ENCODE measurements at places on chromosomes 1 and 21. TPM values are rescaled to one million over a fixed set of nuclear protein-coding genes. Genes with fewer than 3 reads are reported as not detected.

DNA sequence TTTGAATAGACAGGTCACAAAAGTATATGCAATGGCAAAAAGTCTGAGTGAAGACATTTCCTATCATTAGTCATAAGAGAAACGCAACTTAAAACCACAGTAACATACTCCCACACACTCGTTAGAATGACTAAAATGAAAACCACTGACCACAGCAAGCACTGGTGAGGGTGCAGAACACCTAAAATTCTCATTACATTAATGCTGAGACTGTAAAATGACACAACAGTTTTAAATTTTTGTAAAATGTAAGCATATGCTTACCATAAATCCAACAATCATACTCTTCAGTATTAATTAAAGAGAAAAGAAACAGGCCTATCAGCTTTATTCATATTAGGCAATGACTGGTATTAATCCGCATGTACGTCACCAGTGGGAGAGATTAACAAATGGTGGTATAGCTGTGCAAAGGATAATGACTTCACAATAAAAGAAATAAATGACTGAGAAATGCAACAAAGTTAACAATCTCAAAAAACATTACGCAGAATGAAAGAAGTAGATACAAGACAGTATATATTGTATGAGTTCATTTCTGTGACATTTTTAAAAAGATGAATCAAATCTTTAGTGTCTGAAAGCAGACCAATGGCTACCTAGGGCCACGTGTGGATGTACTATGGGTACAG, 253.5 kb downstream of the AKT3 start:
- peaks cover 4% of the 10 kb centered on the region for H3K36me3 ChIP-seq
- H3K4me3 ChIP-seq = no peak overlapping the region
- H3K27ac ChIP-seq = no peak overlapping the region
- DNase-seq = no peak

DNA sequence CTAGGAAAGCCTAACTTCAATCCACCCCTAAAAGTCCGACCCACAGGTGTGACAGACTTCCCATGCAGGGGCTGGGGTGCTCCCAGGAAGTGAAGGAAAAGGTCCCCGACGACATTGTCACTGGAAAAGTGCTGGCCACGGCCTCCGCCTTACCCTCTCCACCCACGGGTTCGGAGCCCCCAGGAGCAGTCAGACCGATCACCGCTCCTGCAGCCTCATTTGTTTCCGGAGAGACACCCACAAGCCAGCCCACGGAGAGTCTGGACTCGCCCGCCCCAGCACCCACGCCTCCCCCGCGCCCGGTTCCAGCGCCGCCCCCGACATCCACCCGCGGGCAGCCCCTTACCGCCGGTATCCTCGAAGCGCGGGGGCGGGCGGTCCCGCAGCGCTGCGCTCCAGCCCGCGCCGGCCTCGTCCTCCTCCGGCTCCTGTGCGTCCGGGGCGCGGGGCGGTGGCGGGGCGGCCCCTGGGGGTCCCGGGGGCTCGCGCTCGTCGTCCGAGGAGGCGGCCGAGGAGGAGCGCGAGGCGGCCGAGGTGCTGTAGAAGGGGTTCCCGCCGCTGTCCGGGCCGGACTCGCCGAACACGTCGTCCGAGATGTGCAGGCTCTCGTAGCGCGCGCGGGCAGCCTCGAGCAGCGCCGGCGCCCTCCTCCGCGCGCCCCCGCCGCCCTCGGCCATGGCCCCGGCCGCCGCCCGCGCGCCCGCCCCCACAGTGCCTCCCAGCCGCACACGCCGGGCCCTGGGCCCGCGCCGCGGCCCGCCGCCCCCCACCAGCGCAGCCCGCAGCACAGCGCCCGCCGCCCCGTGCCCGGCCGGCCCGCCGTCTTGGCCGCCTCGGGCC, 660 bp downstream of the PGBD5 start:
- peaks cover 70% of the 10 kb centered on the region for H3K27me3 ChIP-seq
- H3K27ac ChIP-seq = no peak overlapping the region
- peaks cover 2% of the 10 kb centered on the region for H3K36me3 ChIP-seq
- peak; percentile 16 for DNase-seq
- H3K4me3 ChIP-seq = peak overlapping the region; percentile 89

DNA sequence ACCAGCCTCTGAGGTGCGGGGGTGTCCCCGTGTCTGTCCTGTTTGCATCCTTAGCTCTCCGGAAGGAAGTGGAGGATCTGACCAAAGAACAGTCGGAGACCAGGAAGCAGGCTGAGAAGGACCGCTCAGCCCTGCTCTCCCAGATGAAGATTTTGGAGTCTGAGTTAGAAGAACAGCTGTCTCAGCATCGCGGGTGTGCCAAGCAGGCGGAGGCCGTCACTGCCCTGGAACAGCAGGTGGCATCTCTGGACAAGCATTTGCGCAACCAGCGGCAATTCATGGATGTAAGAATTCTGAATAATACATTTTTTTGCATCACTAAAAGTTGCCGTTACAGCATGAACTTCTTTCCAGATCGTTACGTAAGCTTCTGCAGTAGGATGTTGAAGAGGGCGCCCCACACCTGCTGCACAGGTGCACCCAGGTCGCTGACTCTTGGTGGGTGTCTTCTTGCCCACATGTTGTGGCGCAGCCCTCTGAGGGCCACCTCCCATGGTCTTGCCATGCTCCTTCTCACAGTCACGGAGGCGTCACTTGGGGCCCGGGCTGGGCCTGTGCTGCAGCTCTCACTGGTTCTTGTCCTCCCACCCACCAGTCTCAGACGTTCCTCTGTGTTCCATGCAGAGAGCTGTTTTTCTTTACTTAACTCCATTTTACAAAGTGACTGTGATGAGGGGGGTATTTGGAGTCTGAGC, 61.3 kb upstream of the DIP2A start:
- H3K4me1 ChIP-seq = peaks cover 8% of the 10 kb centered on the region
- H3K36me3 ChIP-seq = peaks cover 11% of the 10 kb centered on the region
- H3K27me3 ChIP-seq = no peaks in the 10 kb centered on the region
- no peak for DNase-seq
- peak overlapping the region; percentile 20 for H3K27ac ChIP-seq

DNA sequence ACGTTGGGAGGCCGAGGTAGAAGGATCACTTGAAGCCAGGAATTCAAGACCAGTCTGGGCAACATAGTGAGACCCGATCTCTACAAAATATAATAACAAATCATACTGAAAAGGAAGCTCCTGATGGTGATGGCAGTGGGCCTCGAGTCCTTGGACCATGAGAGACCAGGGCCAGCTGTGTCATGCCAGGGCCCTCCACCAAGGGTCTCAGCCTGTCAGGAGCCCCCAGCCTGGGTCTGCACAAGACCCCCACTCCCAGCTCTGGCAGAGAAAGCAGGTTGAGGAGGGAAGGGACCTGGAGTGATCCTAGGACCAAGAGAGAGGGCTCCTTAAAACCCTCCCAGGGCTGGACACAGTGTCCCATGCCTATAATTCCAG, 6.7 kb upstream of the CTRC start:
- no peaks in the 10 kb centered on the region for H3K27me3 ChIP-seq
- DNase-seq = no peak
- H3K36me3 ChIP-seq = no peaks in the 10 kb centered on the region
- no peak overlapping the region for H3K27ac ChIP-seq

GRCh38 chr21:33569991-33570390, 18.5 kb downstream of the DONSON start:
- H3K4me1 ChIP-seq = no peaks in the 10 kb centered on the region
- peak overlapping the region; percentile 32 for H3K27ac ChIP-seq
- peaks cover 8% of the 10 kb centered on the region for H3K36me3 ChIP-seq
- no peak overlapping the region for H3K4me3 ChIP-seq
- H3K27me3 ChIP-seq = no peaks in the 10 kb centered on the region

The PTGS2 gene
- total RNA-seq = not detected

The SH2D2A gene
- 1.0 TPM for total RNA-seq

The SPATC1L gene
- 28.1 TPM for total RNA-seq
